Frontal cortex (tissue), 4 donors: ENCODE measurements at places on chromosomes 11 and 22.

DNA sequence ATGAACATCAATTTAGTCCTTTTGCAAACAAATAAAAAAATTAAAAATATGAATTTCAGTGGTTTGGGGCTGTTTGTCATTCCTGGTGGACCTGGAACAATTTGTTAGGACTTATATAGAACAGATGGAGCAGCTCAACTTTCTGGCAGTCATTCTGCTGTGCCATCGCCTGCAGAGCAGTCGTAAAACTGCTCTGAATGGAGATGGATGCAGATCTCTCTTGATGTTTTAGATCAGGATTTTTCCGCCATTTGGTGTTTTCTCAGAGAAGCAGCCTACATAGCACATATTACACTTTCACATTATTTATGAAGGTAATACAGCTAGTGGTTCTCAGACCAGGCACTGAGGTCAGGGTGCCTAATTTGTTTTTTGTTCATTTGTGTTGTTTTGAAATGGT is 31.8 kb upstream of the HSPA8 start:
- no peak for DNase-seq

- peak; percentile 64 for DNase-seq
These were observed 637 bp downstream of the DRD2 start for GRCh38 chr11:113474362-113475159.

GRCh38 chr11:77089004-77089545 is 13.6 kb upstream of the OMP start:
- no peak for DNase-seq

GRCh38 chr11:2433106-2433925 is 11.0 kb downstream of the TRPM5 start:
- DNase-seq = no peak

DNA sequence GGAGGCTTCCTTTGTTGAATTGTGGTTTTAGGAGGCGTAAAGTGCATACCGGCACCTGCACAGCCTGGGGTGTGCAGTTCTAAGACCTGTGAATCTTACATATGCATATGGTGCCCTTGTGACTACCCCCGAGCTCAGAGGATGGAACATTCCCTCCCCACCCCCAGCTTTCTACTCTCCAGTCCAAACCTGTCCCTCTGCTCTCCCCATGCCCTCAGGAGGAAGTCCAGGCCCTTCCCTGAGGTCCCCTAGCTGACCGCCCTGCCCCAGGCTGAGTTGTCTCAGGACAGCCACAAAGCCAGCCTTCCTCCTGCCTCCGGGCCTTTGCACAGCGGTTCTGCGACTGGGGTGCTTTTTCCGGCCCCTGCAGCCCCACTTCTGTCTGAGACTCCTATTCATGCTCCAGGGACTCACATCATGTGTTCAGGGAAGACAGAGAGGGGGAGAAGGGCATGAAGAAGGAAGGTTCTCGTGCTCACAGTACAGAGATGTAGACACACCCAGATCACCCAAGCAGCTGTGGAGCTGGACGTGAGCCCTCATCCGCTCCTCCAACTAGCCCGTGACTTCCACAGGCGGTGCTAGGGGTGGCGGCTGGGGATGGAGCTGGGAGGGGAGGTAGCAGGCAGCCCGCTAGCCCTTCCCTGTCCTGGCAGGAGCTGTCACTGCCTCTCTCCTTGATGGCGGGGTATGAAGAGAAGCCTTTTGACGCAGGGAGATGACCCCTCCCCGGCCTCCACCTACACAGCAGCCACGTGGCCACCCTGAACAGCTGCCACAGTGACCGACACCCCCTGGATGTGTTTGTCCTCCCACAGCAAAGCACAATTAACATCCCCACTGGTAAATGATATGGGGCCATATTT is 50.8 kb downstream of the FLRT1 start:
- no peak for DNase-seq

DNA sequence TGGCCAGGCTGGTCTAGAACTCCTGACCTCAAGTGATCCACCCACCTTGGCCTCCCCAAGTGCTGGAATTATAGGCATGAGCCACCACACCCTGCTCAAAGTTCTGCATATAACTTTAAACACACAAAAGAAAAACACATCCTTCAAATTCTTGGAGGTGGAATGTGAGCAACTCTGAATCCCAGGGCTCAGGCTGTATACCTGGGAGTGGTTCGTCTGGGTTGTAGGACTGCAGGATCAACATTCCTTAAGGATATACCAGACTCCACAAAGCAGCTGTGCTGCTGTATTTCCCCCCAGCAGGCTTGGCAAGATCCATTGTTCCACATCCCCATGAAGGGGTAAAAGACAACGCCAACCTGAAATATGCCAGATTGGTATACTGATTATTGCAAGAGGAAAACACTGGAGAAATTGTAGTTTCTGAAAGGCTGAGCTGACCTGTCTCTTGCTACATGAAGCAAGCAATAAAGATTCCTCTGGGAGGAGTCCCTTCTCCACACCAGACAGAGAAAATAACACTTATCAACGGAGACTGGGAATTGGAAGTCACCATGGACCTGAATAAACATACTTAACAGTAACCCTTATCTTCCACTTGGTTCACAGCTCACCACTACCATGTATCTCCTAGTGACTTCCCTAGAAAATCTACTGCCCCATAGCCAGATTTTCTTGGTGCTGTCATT is 12.2 kb upstream of the RPS3 start:
- DNase-seq = no peak

- no peak for DNase-seq
These were observed 1.6 kb downstream of the SESN3 start for GRCh38 chr11:95229199-95229992.

- no peak for DNase-seq
These were observed 134.6 kb downstream of the RRAS2 start for GRCh38 chr11:14224395-14224794.

DNA sequence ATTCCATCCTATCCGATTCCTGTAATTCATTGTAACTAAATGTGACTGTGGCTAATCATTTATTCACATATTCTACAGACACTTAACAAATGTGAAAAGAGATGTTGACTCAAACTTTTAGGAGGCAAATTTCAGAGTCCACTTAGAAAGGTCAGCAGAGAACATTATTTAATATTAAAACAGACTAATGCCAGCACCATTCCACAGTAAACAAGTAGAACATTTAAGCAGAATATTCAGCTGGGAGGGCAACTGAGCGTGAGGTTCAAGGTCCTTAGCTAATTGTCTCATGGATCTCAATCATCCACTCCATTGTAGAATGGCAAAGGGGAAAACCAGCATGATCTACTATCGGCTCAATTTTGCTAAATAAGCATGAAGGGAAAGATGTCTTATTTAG is 5.1 kb upstream of the SLC5A12 start:
- no peak for DNase-seq

GRCh38 chr11:126440792-126441514 is 85.5 kb downstream of the ST3GAL4 start:
- DNase-seq = peak; percentile 80

- DNase-seq = no peak
These were observed 5.1 kb downstream of the CASTOR1 start for GRCh38 chr22:30284172-30284571.

- no peak for DNase-seq
These were observed 18.1 kb downstream of the GAB4 start for GRCh38 chr22:16989915-16990314.

DNA sequence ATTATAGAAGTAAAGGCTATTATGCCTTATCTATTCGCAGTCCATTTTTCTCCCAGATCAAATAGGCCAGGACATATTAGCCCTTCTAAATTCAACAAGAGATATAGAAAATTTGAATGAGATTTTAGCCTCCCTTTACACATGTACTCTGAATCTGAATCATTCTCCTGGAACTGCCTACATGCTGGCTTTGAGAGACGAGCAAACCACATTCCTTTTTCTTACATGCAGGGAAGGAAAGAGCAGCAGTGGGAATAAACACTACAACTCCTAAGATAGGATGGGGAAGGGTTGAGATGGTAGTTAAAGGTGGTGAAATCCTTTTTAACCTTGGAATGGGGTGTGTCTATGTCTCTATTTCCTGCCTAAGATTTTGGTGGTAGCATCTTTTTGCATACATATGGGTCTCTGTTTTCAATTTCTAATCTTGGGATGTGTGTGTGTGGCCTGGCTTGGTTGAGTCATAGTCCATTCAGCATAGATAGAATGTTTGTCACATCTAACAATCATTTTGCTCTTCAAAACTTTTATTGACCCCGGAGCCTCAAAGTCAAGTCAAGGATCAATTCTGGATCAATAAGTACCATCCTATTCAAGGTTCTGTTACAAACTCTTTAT is 11.1 kb upstream of the OOSP2 start:
- DNase-seq = no peak

GRCh38 chr11:74282914-74283371 is 28.5 kb downstream of the P4HA3 start:
- no peak for DNase-seq

DNA sequence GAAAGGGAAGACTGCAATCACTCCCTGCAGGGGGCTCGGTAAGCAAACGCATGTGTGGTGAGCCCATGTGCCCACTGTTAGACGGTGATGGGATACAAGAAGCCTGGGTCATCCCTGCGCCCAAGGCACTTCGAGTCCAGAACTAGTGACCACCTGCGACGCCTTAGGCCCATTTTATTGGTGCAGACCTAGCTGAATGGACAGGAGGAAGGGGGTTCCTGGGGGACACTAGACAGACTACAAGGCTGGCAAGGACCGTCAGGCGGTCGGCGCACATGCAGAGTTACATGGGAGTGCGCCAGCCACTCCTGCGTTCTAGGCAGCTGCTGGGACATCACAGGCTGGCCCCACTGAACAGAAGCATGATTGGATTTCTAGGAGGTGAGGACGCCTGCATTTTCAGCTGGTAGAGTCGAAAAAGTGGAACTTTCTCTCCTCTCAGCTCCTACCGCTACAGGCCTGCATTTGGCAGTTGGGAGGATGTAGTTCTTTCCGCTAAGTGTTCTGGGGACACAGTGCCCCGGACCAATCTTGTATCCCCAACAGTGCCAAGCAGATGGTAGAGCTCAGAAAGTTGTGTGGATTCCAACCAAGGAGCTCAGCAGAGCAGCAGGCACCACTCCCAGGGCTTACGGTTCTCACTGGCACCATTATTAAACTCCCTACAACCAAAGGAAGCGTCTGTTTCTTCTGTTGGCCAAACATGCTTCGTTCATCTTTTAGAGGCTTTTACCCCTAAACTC is 35.7 kb downstream of the BID start:
- no peak for DNase-seq

DNA sequence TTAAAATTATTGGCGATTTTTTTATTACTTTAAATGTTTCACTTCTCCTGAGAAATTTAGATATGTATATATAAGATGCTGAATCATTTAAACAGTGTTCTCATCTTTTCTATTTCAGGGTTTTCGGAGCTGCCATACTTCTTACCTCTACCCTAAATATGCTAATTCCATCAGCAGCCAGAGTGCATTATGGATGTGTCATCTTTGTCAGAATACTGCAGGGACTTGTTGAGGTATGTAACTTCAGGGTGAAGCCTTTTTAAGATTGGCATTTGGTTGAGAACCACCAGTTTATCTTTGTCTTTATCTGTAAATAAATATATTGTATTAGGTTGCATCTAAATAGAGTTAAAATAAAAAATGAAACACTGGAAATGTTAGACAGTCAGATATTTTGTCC is 21.1 kb downstream of the SLC17A6 start:
- DNase-seq = no peak

GRCh38 chr11:78622666-78623065 is 48.0 kb upstream of the NARS2 start:
- no peak for DNase-seq

DNA sequence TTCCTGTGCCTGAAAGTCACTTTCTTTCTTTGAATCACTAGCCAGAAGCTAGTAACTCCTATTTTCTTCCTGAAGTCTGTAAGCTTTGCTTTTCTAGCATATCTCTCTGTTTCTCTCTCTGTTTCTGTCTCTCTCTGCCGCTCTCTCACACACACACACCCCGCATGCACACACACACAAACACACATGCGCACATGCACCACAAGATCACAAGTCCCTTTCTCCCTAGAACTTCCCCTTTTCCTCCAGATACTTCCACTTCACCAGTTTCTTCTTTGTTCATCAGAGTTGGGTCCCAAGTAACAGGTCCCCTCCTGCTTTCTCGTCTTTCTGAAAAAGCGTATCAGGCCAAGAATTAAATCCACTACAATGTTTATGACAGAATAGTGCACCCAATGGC is 148.5 kb upstream of the HSD17B12 start:
- no peak for DNase-seq

- no peak for DNase-seq
These were observed 40.5 kb downstream of the GRAMD4 start for GRCh38 chr22:46660604-46661201.

DNA sequence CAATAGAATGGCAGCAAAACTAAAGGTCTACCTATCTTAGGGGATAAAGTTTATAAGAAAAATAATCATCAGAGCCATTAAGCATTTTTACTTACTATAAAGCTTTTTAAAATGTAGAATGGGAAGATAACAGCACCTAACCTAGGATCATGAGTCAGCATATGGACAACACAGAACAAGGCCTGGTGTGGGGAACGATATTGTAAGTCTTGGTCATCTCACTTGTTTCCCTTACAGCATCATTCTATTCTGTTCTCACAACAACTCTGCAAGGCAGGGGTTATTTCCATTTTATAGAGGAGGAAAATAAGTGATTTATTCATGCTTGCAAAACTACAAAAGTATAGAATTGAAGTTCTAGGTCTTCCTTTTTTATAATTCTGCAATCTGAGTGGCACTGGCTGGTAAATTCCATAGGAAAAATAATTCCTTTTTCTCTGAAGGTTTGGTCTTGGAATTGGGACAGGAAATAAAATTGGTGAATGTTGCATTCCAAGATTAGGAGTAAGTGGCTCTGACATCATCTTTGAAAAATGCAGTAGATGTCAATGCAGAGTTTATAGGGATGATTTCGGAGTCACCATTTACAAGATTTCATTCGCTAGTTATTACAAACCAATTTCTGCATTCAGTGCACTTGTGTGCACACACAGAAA is 423.0 kb downstream of the DYNC2H1 start:
- DNase-seq = no peak

GRCh38 chr11:88293931-88294330 is 43.6 kb downstream of the CTSC start:
- no peak for DNase-seq

GRCh38 chr11:40722179-40722795 is 737.2 kb downstream of the LRRC4C start:
- DNase-seq = no peak

- DNase-seq = no peak
These were observed 20.3 kb upstream of the TENM4 start for GRCh38 chr11:79461144-79461543.

GRCh38 chr22:21944871-21945270 is 7.8 kb downstream of the PPM1F start:
- no peak for DNase-seq

DNA sequence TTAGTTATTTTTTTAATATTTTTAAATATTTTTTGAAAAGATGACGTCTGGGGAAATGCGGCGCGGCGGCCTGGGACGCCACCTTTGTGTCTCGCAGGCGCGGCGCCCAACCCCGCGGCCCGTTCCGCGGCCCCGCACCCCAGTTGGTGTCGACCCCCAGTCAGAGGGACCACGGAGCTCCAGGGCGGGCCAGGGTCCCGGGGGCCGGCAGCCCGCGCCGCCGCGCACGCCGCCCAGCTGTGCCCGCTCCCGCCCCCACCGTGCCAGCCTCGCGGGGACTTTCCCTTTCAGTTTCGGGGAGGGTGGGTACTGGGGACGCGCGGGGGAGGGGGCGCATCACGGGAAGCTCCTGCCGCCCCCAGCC is 1.6 kb downstream of the CCND1 start:
- no peak for DNase-seq
